ENCODE measurements at places on chromosomes 11 and 22.
A peak's percentile ranks its signal among the peaks of the same experiment; 100 is the strongest.

DNA sequence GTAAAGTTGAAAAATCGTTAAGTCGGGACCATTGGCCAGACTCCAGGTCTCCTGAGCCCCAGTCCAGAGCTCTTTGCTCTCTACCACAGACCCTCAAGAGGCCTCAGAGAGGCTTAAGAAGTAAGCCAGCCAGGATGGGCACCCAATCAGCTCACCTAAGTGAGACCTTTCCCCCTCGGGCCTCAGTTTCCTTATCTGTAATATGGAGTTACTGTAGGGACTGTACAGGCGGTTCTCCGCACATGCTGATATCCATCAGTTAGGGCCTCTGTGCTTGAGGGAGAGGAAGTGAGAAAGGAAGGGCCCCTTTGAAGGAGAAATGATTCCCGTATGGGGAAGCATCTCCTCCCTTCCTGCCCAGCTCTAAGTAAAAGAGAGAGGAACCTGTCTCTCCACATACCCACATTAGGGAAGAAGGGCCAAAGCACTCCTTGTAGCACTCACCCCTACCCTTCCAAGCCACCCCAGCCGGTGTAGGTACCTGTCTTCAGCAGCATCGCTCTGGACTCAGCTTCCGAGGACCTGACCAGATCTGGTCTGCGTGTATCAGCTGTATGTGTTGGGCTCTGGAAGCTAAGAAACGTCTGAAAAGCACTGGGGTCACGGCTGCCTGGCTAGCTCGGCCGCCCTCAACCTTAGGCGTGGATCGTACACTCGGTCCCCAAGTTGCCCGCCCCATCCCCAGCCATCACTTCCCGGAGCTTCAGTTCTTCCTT is 653 bp downstream of the NAGA start:
- no peak for DNase-seq

GRCh38 chr11:63978551-63979239 is 4.3 kb downstream of the COX8A start:
- no peak for DNase-seq

DNA sequence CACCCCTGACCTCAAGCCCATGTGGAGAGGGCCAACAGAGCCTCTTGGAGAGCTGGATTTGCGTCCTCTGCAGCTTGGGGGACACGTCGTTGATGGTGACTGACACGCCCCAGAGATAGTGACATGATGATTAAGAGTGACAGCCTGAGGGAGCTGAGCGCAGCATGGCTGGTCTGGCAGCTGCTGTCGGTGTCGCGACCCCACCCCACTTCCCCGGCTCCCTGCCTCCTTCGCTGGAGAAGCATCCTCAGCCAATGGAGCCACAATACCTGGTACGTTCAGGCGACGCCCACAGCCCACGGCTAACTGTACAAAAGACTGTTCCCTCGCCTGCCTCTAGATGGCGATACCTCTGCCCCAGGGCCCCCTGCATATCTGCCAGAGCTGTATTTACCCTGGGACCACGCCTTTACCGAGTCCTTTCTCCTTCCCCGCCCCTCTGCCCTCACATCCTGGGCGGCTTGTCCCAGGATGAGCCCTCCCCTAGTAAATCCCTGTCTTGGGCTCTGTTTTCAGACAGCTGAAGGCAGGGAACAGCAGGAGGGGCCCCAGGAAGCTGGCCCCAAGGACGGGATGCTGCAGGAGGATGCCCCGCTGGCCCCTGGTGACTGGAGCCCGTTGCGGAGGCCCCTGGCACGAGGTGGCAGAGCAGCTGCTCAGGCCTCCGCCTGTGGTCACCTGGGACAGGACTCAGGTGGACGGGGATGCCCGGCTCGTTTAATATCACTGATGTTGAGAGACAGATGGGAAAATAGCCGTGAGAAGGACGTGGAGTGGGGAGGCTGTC is 90.6 kb downstream of the RPS6KA4 start:
- DNase-seq = peak; percentile 63

DNA sequence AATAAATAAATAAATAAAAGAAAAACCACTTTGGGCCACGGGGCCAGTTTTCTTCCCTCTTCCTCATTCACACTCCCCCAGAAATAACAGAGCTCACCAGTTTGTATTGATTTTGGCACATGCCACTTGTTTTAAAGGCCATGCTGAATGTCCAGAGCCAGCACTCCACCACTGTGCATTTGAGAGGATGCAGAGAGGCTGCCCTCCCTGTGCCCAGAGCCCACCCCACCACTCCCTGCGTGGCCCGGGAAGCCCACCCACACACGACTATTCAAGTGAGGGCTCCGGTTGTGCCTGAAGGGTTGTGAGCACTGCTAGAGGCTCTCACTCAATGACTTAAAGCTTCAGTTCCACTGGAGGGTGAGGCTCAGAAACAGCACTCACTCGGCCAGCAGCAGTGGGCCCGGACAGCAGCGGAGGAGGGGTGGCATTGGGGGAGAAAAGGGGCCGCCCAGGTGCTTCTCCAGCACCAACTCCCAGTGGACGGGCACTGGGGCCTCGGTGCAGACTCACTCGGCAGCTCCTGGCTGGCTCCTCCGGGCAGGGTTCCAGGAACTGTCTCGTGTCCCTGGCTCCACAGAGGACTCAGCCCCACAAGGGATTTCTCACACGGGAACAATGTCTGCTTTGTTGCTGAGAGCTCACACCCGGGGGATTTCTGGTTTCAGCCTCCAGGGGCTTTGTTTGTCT is 112.7 kb downstream of the SHANK2 start:
- DNase-seq = no peak

GRCh38 chr22:50267591-50268390 is 2.4 kb downstream of the MAPK11 start:
- DNase-seq = peak; percentile 75

DNA sequence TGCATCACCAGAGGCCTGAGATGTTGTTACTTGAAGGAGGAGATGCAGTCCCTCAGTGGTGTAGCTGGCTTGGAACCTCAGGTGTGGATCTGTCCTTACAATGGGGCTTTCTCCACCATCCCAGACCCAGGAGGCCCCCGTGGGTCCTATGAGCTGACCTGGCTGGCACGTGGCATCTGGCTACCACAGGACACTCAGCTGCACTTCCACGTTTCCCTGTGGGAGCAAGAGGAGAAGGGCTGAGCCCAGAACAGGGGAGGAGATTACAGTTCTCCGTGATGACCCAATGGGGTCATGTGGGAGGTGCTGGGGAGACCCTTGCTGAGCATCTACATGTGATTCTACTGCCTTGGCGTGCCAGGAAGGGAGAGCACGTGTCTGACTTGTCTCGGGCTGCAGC is 1448.4 kb downstream of the TBC1D22A start:
- no peak for DNase-seq

DNA sequence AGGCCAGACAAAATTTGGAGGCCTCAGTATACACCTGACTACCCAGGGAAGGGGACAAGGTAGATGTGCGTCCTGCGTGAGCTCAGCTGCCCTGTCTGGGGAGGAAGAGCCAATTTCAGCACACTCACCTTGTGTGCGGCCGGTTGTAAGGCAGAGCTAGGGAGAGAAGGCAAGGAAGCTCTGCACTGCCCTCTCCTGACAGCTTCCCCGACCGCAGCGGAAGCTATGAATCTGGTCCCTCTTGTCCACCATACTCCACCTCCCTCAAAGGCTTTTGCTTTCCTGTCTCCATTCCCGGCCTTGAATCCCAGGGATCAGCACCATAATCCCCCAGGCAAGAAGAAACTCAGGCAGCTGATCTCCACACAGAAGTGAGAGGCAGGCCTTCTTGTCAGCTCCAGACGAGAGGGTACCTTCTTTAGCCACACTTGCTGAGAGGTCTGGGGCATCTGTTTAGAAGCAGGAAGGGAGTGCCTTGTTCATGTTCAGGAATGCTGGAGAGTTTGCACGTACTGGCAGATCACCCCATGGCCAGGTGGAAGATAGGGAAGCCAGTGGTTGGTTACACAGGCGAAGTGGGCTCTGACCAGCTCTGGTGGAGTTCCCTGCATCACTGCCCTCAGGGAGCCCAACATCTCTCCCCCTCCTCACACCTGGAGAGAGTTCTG is 62.5 kb downstream of the FEZ1 start:
- DNase-seq = peak; percentile 49

All from right hindlimb (tissue), 1 donor.